ENCODE measurements at places on chromosomes 3 and 15.

DNA sequence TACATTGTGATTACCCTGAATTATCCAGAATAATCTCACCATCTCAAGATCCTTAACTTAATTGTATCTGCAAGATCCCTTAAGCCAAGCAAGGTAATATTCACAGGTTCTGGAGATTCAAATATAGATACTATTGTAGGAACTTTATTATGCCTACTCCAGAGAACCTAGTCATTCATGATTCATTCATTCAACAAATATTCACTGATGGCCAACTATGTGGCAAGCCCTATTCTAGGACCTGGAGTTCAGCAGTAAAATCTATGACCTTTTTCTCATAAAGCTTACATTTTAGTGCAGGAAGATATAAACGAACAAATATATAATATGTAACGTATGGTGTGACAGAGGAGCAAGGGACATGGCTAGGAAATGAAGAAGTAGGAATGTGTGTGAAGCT lies 49.6 kb downstream of the ISL2 start:
- DNase-seq: no peak

GRCh38 chr3:25266677-25267076 lies 161.4 kb upstream of the RARB start:
- DNase-seq: no peak

DNA sequence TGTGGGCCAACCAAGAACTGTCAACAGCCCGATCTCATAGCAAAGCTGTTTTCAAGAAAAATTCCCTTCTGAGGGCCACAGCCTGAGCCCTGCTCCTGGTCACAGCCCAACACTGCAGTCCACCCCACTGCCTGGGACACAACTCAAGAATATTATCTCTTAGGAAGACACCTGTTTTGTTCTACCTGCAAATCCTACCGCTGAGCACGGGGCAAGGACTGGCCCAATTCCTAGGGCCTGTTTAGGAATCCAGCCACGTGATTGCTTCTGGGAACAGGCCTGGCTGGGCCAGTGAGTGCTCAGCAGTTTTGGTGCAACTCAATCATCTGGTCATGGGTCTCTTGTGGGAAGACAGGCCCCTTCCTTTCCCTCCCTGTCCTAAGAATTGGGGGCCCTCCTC lies 8.3 kb downstream of the ISLR2 start:
- DNase-seq: no peak

DNA sequence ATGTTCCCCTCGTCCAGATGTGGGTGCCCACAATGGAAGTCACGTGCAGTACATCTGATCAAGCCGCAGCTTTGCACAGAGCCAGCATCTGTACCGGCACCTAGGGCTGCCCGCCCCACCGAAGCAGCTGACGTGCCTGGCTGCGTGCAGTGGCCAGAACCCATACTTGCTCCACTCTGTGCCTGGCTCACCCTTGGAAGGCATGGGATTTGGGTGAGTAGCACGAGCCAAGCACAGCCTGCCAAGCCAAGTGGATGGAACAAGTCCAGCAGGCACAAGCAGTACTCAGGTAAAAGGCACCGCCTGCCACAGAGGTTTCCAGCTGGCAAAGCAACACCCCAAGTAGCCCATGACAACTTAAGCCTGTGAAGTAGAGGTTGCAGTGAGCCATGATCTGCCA lies 261.3 kb downstream of the TBC1D5 start:
- no peak for DNase-seq

DNA sequence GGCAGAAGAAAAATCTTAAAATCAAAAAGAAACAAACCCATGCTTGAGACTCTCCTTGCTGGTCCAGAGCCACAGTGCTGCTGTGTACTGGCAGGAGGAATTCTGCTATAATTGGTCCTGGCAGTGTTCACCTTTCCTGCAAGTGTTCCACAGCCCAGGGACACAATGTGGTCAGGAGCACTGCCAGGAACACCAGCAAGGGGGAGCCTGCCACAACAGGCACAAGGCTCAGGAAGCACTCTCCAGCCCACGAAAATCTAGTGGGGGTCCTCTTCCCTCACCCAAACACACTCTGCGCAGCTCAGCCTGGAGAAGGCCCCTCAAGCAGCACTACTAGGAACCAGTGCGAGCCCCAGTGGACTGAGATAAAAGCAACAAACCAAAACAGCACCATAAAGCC lies 92.9 kb downstream of the UBE3A start:
- no peak for DNase-seq

- no peak for DNase-seq
These were observed 37.2 kb downstream of the PXK start for GRCh38 chr3:58369876-58370275.
